ENCODE measurements at places on chromosomes 6 and 20.

- no peak for DNase-seq
Measured at GRCh38 chr20:48990467-48990866, 55.6 kb upstream of the CSE1L start.

DNA sequence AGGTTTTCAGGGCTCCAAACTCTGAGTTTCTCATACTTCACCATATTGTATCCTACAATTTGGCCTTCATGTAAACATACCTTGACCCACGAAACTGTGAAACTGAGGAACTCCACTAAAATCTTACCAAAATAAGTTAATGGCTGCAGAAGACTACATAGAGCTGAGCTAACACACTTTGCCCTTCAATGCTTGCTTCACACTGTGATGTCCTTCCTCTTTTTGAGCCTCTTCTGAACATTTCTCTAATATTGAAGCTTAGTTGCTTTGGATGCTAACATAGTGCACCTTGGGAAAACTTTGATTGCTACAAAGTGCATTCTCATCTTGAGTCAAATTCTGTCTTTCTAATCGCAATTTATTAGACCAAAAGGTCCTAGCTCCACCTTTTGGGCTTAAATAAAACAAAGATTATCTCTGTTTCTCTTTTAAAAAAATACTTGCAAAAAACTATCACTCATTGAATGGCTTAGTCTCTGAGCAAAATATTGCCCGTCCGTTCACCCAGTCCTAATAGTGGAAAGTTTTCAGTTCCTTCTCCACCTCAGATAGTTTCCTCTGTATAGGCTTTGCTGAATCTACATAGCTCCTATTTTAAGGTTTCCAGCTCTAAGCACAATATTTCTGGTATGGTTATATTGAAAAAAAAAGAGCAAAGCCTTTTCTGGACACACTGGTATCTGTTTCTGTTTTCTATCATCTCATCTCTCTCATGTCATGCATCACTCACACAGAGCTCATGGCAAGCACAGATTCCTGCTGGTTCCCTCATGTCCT lies 494.6 kb downstream of the RFPL4B start:
- no peak for DNase-seq

DNA sequence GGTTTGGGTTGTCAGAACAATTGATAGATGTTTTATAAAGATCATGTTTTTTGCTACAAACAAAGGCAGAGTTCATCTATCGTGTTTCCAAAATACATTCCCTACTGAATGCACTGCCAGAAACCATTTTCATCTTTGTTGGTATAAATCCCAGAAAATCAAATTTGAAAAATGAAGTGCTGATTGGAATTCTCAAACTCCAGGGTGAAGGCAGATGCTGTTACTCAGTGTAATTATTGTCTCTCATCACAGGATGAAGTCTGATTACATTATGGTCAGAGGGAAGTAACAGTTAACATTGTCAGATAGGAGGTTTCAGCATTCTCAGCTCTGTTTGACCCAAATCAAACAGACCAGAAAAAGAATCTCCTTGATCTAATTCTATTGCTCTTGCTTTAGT lies 198.4 kb upstream of the KCNK16 start:
- DNase-seq, result no peak

DNA sequence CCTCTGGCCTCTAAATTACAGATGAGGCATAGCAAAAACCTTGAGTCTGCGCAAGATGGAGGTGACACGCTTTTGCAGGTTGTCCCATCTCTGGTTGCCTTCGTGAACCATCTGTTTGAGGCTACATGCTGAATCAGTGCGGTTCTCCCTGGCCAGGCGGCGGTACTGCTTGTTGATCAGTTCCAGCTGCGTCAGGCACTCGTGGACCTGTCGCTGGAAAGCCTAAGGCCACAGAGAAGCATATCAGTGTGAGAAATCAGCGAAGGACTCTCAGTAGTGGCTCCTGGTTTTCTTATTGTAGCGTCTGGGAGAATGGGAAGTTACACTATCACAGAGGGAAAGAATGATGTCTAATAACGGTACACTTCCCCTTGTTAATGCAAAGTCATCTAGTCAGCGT lies 344.4 kb downstream of the ESR1 start:
- no peak for DNase-seq

- DNase-seq, result no peak
Measured at GRCh38 chr6:138560130-138560860, 61.0 kb upstream of the NHSL1 start.

DNA sequence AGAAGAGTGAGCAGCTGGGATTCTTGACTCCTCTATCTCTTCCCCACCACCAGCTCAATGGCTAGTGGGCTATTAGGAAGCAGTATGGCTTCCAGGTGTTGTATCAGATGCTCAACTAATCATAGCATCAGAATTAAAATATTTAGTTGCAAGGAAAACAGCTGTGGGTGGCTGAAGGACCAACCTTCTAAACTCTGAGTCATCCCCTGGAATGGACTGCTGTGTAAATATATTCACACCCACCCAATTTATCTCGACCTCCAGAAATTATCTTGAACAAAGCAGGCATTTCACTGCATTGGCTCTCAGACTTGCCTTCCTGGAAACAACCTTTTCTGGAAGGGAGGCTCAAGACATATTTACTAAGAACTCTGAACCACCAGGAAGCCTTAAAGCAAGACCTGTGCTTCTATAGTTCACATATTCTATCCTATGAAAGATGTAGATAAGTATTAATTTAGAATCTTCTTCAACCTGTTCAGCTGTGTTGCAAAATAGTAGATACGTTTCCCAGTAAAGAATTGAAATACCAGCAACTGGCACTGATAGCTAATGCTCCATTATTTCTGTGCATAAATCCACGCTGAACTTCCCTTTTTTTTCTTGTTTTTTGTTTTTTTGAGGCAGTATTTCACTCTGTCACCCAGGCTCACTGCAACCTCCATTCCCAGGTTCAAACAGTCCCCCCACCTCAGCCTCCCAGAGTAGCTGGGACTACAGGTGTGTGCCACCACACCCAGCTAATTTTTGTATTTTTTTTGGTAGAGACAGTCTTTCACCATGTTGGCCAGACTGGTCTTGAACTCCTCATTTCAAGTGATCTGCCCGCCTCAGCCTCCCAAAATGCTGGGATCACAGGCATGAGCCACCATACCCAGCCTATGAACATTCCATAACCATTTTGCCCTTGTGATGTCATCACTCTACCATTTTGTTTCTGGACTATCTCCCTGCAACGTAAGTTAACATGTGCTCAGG lies 56.9 kb upstream of the CD2AP start:
- DNase-seq, result no peak

DNA sequence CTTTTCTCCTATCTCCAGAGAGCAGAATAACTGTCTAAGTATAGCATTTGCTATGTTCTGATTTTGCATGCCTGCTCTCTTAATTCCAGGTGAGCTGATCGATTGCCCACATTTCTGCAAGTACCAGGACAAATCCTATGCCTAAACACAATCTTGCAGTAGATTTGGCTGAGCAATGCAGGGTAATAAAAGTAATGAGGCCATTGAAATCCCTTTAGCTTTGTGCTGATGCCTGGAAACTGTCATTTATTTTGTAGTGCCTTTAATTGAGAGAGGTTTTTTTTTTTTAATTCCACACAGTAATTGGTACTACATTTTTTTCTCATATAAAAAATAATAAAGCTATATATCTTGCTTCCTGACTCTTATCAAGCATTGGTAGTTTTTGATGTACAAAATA lies 252.3 kb downstream of the NKAIN2 start:
- DNase-seq, result peak; percentile 86

- DNase-seq, result no peak
Measured at GRCh38 chr6:53294095-53294494, 54.7 kb downstream of the ELOVL5 start.

DNA sequence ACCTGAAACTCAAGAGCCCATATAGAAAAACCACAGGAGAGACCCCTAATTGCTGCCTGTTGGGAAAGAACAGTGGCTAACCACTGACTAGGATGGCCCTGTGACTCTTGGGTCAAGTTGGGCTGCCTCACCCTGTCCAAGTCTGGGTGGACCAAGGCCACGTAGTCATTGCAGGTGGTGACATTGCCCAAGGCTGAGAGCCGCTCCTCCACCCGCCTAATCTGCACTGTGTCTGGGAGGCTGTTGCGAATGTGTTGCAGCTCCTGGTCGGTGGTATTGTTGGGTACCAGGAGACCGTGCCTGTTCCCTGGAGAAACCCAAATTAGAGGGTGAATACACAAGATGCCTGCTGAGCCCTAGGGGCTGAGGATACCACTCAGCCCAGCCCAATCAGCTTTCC lies 2.6 kb upstream of the MMP24OS start:
- DNase-seq, result no peak

DNA sequence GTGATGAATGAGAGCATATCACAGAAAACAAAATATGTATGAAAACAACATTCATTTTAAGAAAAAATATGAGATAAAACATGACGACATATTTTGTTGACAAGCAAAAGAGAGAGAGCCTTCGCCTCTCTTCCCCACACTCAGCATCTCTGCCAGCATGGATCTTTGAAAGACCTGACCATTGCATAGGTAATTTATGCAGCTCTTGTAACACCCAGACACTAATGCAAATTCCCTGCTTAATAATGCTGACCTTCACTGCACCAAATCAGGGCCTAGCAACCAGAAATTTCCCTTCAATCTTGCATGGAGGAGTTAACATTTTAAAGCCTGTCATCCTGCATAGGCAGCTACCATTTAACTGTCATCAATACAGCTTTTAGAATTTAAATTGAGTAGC lies 50.0 kb upstream of the CNR1 start:
- no peak for DNase-seq

DNA sequence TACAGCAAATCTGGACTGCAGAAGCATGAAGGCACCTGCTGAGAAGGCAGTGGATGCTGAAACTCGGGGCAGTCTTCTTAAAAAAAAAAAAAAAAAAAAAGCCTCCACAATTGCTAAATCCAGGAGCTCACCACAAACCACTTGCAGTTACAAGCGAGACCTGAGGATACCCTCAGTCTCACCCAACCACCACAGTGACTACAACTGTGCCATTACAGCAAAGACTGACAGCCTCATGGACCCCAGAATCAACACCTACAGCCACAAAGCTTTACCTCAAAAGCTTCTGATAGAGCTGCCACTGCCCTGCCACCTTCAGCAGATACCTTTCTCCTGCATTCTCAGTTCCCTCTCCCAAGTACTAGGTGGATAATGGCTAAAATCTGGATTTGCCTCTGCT lies 9.0 kb downstream of the COL21A1 start:
- DNase-seq, result no peak

DNA sequence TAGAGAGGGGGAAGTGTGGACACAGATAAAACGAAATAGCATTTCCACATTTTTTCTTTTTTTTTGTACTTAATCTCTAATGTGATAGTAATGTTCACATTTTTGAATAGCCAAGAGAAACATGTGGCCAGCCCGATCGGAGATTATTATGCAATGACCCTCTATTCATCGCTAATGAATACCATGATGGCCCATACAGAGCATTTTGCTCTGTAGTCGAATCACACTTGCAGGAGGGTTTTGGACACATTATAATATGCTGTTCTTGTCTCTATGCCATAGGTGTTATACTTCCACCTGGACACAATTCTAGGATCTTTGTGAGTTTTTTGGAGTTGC lies 60.1 kb downstream of the MTHFD1L start:
- DNase-seq, result no peak

DNA sequence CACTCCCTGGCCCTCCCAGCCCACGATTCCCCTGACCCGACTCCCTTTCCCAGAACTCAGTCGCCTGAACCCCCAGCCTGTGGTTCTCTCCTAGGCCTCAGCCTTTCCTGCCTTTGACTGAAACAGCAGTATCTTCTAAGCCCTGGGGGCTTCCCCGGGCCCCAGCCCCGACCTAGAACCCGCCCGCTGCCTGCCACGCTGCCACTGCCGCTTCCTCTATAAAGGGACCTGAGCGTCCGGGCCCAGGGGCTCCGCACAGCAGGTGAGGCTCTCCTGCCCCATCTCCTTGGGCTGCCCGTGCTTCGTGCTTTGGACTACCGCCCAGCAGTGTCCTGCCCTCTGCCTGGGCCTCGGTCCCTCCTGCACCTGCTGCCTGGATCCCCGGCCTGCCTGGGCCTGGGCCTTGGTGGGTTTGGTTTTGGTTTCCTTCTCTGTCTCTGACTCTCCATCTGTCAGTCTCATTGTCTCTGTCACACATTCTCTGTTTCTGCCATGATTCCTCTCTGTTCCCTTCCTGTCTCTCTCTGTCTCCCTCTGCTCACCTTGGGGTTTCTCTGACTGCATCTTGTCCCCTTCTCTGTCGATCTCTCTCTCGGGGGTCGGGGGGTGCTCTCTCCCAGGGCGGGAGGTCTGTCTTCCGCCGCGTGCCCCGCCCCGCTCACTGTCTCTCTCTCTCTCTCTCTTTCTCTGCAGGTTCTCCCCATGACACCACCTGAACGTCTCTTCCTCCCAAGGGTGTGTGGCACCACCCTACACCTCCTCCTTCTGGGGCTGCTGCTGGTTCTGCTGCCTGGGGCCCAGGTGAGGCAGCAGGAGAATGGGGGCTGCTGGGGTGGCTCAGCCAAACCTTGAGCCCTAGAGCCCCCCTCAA lies at the start of gene LTA:
Gene LTA, plus strand, starts transcription at position 249 of the 871 bp plus-strand sequence. Its CDS starts 454 bp downstream, at position 703.
- DNase-seq, result no peak

DNA sequence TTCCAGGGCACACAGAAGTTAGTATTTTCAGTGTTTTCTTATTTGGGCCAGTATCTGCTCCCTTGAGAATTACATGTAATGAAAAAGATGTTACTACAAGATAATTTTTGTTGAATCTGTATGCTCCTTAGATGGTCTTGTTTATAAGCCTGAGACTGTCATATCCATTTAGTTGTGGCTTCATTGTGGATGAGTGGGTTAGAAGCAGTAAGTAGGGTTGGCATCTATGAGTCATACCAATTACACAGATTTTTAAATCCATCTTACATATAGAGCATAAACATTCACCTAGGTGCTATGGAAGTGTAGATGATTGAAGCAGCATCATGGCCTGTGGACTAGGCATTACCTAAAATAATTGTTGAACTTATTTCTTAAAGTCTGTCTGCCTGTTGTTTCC lies 13.5 kb upstream of the BAG2 start:
- DNase-seq, result no peak

- no peak for DNase-seq
Measured at GRCh38 chr6:43740321-43740960, 29.6 kb upstream of the VEGFA start.

DNA sequence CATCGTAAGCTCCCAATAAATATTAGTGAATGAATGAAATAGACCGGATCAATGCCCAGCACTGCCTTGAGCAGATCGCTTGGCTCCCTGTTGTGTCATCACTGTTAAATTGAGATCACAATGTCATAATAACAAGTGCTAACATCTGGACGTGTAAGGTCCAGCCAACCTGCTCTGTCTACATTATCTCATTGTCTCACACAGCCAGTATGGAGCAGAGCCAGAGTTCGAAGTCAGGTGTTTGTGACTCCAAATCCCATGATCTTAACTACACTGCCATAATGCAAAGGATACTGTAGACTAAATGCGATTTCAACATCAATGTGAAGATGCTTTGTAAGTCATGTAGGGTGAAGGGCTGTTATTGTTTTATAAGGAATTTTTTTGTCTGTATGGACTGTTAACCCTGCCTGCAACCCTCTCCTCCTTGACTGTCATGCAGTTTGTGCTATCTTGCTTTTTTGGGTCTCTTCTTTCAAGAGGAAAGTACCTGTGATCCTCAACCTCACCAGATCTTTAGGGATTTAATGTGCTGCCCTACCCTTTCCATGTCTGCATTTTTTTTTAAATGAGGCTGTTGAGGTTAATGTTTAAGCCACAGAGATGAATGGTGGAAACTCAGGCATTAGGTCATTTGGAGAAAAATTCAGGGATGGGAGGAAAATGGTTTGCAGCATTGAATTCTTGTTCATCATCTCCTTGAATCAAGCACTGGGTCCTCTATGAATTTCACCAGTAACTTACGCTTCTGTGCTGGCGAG lies 49.0 kb upstream of the OCSTAMP start:
- DNase-seq, result no peak
